Activated naive CD4-positive, alpha-beta T cell treated with anti-CD3 and anti-CD28 coated beads for 36 hours (primary cell): ENCODE measurements at places on chromosomes 12 and 14. TPM values are rescaled to one million over a fixed set of nuclear protein-coding genes. Genes with fewer than 3 reads are reported as not detected.

KRT82 gene
- not detected for total RNA-seq

GRCh38 chr12:95146769-95147168 is 70.5 kb downstream of the FGD6 start:
- no peaks in the 10 kb centered on the region for H3K36me3 ChIP-seq
- H3K27me3 ChIP-seq: no peaks in the 10 kb centered on the region
- no peak overlapping the region for H3K27ac ChIP-seq
- no peak overlapping the region for H3K4me3 ChIP-seq
- DNase-seq: no peak

DNA sequence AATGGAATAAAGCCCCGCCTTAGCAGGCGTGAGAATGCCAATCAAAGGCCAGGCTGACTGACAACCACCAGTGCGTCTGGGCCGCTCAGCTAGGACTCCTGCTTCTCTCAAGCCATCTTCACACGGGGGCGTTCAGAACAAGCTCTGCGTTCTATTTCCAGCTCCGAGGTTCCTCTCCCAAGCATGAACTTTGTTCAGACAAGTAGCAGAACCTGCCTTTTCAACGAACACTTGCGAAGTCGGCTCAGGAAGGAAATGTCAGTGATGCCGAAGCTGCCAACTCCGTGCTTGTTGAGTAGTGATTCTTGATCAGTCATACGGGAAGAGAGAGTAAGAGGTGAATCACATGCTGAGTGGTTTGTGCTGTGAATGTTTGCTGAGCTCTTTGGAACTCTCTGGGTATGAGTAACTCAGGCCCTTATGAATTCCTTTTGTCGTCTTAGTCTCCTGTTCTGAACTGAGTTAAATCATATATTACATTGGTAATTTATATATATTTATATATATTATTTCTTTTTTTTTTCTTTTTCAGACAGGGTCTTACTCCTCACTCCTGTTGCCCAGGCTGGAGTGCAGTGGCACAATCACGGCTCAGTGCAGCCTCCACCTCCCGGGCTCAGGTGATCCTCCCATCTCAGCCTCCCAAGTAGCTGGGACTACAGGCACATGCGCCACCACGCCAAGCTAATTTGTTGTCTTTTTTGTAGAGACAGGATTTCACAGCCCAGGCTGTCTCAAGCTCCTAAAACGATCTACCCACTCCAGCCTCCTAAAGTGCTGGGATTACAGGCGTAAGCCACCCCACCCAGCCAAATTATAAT is 29.4 kb upstream of the BCL7A start:
- peak overlapping the region; percentile 43 for H3K4me3 ChIP-seq
- peak; percentile 89 for DNase-seq
- H3K27me3 ChIP-seq: no peaks in the 10 kb centered on the region

GRCh38 chr12:81465876-81466275 is 293.3 kb downstream of the PPFIA2 start:
- H3K4me3 ChIP-seq: no peak overlapping the region
- H3K4me1 ChIP-seq: no peaks in the 10 kb centered on the region
- H3K27ac ChIP-seq: no peak overlapping the region
- no peaks in the 10 kb centered on the region for H3K36me3 ChIP-seq

TAS2R9 gene
- not detected for total RNA-seq

- DNase-seq: no peak
- no peak overlapping the region for H3K27ac ChIP-seq
- H3K27me3 ChIP-seq: no peaks in the 10 kb centered on the region
Measured at GRCh38 chr14:95483309-95484165, 32.9 kb downstream of the SYNE3 start.

DNA sequence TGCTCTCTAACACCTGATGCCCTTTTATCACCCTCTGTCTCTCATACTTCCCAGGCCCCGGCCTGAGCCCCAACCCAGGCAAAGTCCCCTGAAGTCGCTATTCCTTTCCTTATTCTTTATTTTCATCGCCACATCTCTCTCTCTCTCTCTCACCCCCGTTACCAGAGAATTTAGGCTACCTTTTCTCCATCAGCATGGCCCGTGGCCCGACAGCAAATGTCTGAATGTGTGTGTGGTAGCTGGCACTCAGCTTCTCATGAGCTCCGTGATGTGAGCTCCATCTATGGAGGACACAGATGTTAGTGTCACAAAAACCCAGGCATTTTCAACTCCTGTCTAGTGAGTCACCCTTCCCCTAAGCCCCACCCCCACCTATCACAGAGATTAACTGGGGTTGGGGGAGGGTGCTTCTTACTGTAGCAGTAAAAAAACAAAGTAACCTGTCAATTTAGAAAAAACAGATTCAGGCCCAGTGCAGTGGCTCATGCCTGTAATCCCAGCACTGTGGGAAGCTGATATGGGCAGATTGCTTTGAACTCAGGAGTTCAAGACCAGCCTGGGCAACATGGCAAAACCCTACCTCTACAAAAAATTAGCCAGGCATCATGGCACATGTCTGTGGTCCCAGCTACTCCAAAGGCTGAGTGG is 53.8 kb downstream of the VCPKMT start:
- DNase-seq: peak; percentile 94
- H3K27ac ChIP-seq: peak overlapping the region; percentile 98
- peaks cover 76% of the 10 kb centered on the region for H3K4me1 ChIP-seq
- peaks cover 2% of the 10 kb centered on the region for H3K36me3 ChIP-seq
- peak overlapping the region; percentile 85 for H3K4me3 ChIP-seq
- no peaks in the 10 kb centered on the region for H3K27me3 ChIP-seq

DNA sequence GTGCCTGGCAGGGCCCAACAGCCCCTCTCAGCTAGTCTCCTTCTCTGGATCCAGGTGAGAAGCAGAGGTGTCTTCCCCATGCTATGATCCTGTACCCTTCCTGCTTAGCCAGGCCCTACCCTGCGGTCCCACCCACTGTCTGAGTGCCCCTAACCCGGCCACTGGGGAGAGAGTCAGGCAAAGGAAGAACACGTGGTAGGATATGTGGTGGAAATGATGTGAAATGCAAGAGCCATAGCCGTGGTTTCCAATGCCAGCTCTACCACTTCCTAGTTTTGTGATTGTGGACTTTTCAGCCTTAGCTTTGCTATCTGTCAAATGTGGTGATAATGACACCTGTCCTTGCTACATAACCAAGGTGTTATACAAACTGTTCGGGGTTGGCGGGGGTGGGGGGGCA is 15.8 kb downstream of the KRT2 start:
- H3K36me3 ChIP-seq: no peaks in the 10 kb centered on the region
- H3K4me3 ChIP-seq: no peak overlapping the region
- DNase-seq: no peak
- no peak overlapping the region for H3K27ac ChIP-seq

GRCh38 chr12:14273913-14274311 is 91.6 kb upstream of the ATF7IP start:
- peaks cover 16% of the 10 kb centered on the region for H3K4me1 ChIP-seq
- H3K36me3 ChIP-seq: peaks cover 7% of the 10 kb centered on the region
- no peaks in the 10 kb centered on the region for H3K27me3 ChIP-seq
- no peak overlapping the region for H3K4me3 ChIP-seq
- no peak for DNase-seq

- H3K27me3 ChIP-seq: no peaks in the 10 kb centered on the region
- no peak overlapping the region for H3K27ac ChIP-seq
- H3K4me3 ChIP-seq: no peak overlapping the region
- peaks cover 11% of the 10 kb centered on the region for H3K4me1 ChIP-seq
- H3K36me3 ChIP-seq: no peaks in the 10 kb centered on the region
Measured at GRCh38 chr14:92466059-92466458, 47.5 kb upstream of the RIN3 start.

SMOC1 gene
- total RNA-seq: not detected

DNA sequence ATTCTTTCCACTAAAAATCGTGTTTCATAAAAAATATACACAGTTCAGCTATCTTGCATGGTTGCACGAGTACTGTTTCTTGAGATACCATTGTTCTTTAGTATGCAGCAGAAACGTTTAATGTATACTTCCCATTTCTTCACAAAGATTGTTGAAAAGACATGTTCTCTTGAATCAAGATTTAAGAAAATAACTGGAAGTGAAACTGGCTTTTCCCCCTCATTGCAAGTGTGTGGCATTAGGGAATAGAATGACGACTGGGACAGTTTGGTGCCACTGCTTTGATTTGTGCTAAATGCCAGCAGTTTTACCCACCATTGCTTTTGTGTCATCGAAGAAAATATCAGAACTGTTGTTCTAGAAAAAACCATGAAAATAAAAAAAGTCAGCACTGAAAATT is 20.3 kb upstream of the DHRS2 start:
- no peak overlapping the region for H3K4me3 ChIP-seq
- no peak overlapping the region for H3K27ac ChIP-seq
- no peaks in the 10 kb centered on the region for H3K36me3 ChIP-seq

GRCh38 chr14:100297320-100298300 is 8.6 kb downstream of the SLC25A29 start:
- DNase-seq: no peak
- H3K27ac ChIP-seq: no peak overlapping the region
- H3K36me3 ChIP-seq: no peaks in the 10 kb centered on the region
- H3K27me3 ChIP-seq: no peaks in the 10 kb centered on the region

KCNA5 gene
- not detected for total RNA-seq

- no peaks in the 10 kb centered on the region for H3K27me3 ChIP-seq
- no peaks in the 10 kb centered on the region for H3K4me1 ChIP-seq
- H3K27ac ChIP-seq: no peak overlapping the region
- DNase-seq: no peak
- peaks cover 15% of the 10 kb centered on the region for H3K36me3 ChIP-seq
- no peak overlapping the region for H3K4me3 ChIP-seq
Measured at GRCh38 chr12:12979731-12980259, 20.3 kb downstream of the HEBP1 start.

GRCh38 chr14:93430315-93431035 is at the start of gene UNC79:
Gene UNC79, plus strand, starts transcription at chr14:93430939. Its CDS starts 91 bp downstream, at chr14:93431030.
- peaks cover 3% of the 10 kb centered on the region for H3K36me3 ChIP-seq
- H3K27ac ChIP-seq: no peak within 1 kb of the TSS
- peaks cover 3% of the 10 kb centered on the region for H3K4me1 ChIP-seq
- peaks cover 37% of the 10 kb centered on the region for H3K27me3 ChIP-seq
- DNase-seq: no peak

DNA sequence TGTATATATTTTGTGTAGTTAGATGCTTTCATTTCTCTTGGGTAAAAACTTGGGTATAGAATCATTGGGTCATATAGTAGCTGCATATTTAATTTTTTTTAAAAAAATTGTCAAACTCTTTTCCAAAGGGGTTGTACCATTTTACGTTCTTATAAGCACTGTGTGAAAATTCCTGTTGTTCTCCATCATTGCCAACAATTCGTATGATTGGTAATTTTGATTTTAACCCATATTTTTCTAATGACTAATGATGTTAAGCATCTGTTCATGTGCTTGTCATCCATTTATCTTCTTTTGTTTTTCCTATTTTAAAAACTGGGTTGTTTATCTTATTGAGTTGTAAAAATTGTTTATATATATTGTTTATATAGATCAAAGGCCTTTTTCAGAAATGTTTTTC is 77.4 kb downstream of the OTOGL start:
- no peak overlapping the region for H3K27ac ChIP-seq
- no peaks in the 10 kb centered on the region for H3K36me3 ChIP-seq
- no peaks in the 10 kb centered on the region for H3K27me3 ChIP-seq
- no peak for DNase-seq
- H3K4me3 ChIP-seq: no peak overlapping the region

DNA sequence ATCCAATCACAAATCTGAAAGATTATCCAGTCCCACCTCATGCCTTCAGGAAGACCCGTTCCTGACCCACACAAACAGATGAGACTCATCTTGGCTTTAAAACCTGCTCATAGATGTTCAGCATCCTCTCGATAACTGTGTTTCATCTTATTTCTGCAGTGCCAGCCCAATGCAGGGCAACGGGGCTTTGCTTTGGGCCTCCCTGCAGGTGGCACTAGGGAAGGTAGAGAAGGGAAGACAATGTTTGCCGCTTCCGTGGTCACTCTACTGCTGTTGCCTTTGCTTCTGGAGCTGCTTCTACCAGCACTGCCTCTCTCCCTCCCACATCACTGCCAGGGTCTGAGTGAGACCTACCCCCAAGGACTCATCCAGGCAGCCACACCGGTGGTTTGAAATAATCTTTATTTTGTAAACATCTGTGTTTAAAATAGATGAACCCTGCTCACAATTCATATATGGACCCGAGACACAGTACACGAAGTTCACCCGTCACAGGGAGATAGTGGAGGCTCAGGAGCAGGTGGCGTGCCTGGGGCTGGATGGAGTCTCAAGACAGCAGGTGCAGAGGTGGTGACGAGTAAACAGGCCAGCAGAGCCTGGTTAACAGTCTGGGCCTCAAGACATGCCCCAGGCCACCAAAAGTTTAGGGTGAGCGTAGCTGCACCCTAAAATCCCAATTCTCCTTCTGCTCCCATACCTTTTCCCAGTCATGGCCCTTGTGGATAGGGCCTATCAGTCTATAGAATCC is 3.1 kb upstream of the GPX2 start:
- peaks cover 14% of the 10 kb centered on the region for H3K36me3 ChIP-seq

DNA sequence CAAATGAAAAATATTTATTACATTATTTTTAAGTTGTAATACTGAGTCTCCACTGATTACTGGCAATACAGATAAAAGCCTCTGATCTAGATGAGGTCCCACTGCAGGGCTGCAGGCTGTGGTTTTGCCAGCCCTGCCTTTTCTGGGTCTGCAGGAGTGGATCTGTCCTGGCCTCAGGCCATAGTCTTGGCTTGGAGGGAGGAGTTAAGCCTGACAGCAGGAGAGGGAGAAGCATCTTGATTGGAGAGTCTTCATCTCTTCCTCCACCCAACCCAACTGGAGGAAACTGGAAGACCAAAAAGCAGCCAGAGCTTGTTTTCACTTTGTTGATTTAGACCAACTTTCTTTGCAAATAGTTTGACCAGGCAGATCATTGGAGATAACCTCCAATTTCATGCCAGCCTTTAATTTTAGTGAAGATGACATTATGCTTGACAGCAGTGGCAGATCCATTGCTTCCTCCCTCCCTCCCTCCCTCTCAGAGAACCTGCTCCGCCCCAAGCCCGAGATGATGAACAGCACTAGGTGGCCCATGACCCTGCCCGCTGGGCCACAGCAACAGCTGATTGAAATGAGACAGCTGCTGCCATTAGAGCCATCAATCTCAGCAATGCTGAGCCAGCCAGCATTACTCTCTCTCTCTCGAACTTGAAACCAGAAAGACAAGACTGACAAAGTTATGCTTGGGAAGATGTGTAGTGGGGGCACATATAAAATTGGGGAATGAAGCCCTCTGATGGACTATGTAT is 222.4 kb downstream of the GLT1D1 start:
- no peak for DNase-seq
- no peaks in the 10 kb centered on the region for H3K36me3 ChIP-seq
- no peak overlapping the region for H3K27ac ChIP-seq

DNA sequence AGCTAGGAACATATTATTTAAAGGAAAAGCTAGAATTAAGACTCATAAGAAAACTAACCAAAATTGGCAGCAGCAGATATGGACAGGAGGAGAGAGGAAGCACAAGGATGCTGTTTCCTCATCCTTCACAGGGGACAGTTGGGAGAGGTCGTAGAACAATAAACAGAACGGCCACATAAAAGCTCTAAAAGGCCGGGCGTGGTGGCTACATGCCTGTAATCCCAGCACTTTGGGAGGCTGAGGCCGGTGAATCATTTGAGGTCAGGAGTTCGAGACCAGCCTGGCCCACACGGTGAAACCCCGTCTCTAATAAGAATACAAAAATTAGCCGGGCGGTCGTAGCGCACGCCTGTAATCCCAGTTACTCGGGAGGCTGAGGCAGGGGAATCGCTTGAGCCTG is 10.5 kb downstream of the TCL1B start:
- no peaks in the 10 kb centered on the region for H3K36me3 ChIP-seq
- H3K27me3 ChIP-seq: peaks cover 10% of the 10 kb centered on the region
- H3K27ac ChIP-seq: no peak overlapping the region

- no peak overlapping the region for H3K27ac ChIP-seq
- no peaks in the 10 kb centered on the region for H3K36me3 ChIP-seq
- no peaks in the 10 kb centered on the region for H3K27me3 ChIP-seq
Measured at GRCh38 chr14:42057111-42057510, 450.4 kb downstream of the LRFN5 start.

- H3K36me3 ChIP-seq: peaks cover 42% of the 10 kb centered on the region
- peaks cover 3% of the 10 kb centered on the region for H3K27me3 ChIP-seq
- peak overlapping the region; percentile 96 for H3K27ac ChIP-seq
Measured at GRCh38 chr12:71755146-71755892, 656 bp downstream of the RAB21 start.

MORN3 gene
- total RNA-seq: 2.6 TPM

SYNE3 gene
- total RNA-seq: 21.6 TPM

CFAP73 gene
- total RNA-seq: 0.57 TPM
